ENCODE measurements at places on chromosomes 16 and 17.

- no peak for DNase-seq
Measured at GRCh38 chr16:70746040-70746707, 54.8 kb downstream of the VAC14 start.

DNA sequence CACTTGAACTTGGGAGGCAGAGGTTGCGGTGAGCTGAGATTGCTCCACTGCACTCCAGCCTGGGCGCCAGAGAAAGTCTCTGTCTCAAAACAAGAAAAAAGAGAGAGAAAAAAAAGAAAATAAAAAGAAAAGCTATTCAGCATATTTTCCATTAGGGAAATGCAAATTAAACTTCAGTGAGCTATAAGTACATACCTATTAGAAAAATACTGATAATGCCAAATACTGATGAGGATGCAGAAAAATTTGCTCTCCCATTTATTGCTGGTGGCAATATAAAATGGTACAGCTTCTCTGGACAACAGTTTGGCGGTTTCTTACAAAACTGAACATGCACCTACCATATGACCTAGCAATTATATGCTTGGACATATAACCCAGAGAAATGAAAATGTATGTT is 9.8 kb downstream of the KRT10 start:
- no peak for DNase-seq

- DNase-seq = no peak
Measured at GRCh38 chr16:4601036-4601863, 13.4 kb downstream of the UBALD1 start.

DNA sequence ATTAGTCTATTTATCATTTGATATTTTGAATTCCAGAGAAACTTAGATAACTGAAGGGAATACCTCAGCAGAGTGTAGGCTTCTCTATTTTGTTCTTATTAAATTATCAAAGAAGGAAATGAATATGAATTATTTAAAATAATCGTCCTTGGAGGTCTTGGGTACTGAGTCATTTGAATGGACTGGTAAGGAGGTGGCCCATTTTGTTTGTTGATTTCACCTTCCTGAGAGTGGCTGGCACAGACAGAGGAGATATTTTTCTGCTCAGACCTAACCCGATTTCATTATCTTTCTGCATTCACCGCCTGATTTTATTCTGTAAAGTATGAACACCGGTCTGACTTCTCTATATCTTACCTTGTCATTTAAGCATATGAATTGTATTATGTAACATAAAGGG is 88.0 kb downstream of the USP22 start:
- DNase-seq = no peak

GRCh38 chr16:87534030-87534653 is 41.3 kb upstream of the ZCCHC14 start:
- no peak for DNase-seq

GRCh38 chr17:44108440-44109311 is 14.8 kb downstream of the HDAC5 start:
- DNase-seq = no peak

- no peak for DNase-seq
Measured at GRCh38 chr16:4687416-4687815, 5.9 kb upstream of the NUDT16L1 start.

DNA sequence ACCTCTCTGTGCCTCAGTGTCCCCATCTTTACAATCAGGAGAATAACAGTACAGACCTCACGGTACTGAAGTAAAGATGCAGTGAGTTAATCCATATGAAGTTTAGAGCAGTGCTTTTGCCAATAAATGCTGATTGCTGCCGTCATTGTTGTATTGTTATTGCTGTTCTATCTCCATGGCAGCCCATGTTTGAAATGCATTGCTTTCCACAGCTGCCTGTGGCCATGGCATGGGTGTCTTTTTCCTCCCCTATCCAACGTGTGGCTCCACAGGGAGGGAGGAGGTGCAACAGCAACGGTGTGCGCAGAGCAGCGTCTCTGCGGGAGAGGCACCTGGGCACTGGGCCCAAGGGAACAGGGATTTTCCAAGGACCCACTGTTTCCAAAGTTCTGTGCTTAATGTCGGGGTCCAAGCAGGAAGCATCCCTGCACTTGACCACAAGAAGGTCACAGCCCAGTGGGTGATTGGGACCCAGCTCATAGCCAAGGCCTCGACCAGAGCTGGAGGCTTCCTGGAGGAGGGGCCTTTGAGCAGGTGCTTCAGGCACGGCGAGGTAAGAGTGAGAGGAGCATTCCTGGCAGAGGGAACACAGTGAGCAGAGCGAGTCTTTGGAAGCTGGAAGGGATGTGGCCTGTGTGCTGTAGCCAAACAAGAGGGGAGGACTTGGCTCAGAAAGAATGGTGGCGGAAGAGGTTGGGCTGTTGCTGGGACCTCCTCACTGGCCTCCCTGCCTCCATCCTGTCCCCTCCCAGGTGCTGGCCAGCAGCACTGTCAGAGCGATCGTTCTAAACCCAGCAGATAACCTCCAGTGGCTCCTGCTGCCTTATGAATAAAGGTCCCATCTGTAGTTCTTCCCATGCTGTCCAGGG is 3.9 kb downstream of the RAI1 start:
- DNase-seq = peak; percentile 51

DNA sequence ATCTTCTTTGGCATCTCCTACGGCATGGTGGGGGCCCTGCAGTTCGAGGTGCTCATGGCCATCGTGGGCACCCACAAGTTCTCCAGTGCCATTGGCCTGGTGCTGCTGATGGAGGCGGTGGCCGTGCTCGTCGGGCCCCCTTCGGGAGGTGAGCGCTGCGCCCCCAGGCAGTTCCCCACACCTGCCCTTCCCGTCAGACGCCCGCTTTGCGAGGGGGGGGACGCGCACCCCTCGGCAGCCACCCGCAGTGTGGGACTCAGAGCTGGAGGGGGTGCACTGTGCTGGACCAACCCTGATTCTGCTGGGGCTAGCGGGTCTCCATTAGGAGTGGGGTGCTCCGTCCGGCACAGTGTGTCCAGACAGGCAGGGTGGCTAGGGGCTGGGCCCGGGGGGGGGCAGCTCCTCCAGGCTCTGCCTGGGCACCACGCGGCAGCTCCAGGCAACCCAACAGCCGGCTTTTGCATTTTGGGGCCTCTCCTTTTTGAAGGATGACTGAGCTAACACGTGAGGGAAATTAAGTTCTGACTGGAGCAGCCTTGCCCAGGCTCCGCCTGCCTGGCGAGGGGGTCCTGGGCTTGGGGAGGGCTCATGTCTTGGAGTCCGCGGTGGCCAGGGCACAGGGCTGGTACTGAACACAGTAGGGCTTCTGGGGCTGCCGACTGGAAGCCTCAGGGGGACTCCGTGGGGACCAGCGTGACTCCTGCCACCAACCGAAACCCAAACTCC is 9.1 kb downstream of the SLC16A3 start:
- no peak for DNase-seq

GRCh38 chr16:54627616-54628015 is 303.0 kb upstream of the IRX5 start:
- no peak for DNase-seq

DNA sequence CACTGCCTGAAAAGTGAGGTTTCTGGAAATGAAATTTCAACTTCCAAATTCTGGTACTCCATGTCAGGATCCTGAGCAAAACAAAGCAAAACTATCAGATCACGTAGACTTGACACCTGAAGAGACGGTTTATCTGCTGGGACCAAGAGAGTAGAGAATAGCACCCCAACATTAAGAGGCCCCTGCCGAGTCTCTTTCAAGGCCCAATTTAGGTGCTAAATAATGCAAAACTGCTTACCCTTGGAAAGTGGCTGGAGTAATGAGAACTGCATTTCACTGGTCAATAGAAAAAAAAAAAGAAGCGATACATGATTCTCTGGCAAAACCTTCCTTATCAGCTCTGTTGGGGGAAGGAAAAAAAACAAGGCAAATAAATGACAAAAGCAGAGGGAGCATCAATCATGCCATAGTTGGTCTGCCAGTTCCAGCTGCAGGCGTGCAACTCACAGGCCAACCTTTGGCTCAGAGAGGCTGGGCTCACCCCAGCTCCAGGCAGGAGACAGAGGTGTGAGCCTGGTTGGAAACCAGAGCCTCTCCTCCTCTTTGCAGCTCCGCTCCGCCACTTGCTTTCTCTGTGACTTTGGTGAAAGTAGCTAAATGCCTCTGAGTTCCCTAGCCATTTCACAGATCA is 595.2 kb downstream of the TOX3 start:
- DNase-seq = peak; percentile 64

DNA sequence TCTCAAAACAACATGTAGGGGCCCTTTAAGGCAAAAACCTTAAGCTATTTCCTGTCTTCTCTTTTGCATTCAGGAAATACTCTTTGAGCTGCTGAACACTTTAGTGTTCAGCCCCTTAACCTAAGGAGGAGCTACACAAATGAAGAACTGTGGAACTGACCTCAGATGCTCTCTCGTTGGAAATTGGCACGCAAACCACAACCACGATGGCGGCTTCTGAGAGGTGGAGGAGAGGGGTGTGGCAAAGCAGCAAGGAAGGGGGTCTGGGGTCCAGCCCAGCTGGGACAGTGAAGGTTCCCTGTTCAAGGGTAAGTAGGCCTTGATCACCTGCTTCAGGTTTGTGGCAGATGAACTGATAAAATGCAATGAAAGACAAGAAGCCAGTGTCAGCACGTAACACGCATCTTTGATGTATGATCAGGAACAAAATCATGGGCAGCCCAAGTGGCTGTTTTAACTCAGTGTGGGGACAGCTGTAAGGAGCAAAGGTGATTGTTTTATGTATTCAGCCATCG is 291.6 kb upstream of the TNRC6C start:
- no peak for DNase-seq

DNA sequence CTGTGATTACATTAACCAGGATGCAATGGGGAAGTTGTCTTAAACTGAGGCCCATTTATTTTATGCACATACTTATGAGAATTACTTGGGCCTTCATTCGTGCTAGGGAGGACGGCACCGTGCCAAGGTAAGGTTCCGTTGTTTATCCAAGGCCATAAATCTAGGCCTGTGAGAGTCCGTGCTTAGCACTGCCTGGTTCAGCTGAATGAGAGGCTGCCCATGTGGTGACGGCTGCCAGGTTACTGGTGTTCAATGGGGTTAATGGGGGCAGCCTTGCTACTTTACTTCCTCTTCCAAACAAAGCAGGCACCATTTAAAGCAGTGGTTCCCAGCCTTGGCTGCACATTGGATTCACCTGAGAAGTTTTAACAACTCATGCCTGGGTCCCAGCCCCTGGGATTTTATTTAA is 135.1 kb upstream of the NOL11 start:
- DNase-seq = no peak

GRCh38 chr17:38557396-38557795 is 48.4 kb downstream of the SRCIN1 start:
- DNase-seq = no peak

DNA sequence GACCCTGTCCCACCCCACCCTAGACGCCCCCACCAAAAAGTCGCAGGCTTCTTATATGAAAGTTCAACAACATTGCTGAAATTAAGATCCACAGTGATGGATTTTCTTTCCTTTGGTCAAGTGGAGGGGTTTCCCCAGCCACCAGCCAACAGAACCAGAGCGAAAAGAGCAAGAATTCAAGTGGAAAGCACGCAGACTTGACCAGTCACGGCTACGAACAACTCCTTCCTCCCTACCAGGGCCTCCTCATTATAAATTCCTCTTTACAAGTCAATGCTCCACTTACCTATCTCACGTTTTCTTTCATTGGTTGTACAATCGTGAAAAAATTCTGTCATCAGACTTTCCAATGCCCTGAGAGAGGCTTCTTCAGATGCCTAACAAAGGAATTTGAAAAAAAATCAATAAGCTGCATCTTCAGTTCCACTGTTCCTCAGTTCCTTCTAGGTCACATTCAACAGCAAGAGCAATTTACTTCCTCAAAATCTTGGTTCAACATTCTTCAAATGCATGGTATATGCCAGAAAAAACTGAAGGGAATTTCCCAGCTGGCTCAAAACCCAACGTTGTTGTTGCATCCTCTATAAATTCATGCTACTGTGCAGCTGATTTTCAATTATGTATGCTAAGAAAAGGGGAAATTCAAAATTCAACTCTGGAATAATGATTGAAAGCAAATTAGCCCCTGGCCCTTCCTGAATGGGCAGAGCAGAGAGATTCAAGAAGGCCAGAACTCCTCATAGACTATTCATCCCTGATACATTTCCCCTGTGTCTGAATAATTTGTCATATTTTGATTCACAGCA is 30.9 kb downstream of the XPO6 start:
- DNase-seq = no peak

GRCh38 chr16:4415538-4416199 is 727 bp downstream of the CORO7 start:
- peak; percentile 69 for DNase-seq

GRCh38 chr17:32894245-32894644 is 17.3 kb upstream of the MYO1D start:
- no peak for DNase-seq

- no peak for DNase-seq
Measured at GRCh38 chr16:2791174-2791573, 3.8 kb upstream of the PRSS33 start.

DNA sequence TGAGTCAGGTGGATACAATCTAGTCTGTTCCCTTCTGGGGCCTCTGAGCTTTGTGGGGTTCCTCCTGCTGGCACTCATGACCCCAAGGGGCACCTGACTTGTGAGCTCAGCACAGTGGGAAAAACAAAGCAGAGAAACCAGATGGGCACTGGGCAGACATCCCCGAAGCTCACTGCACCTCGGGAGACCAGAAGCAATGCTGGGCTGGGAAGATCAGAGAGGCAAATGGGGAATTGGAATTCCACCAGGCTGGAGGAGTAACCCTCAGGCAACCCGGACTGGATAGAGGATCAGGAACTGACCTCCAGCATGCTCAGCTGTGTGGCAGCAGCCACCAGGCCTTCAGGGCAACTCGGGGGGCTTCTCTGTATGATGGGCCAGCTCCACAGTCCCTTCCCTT is 50.3 kb downstream of the ABCC12 start:
- DNase-seq = no peak

- peak; percentile 95 for DNase-seq
Measured at GRCh38 chr16:30615358-30616091, 5.3 kb upstream of the ZNF689 start.

- DNase-seq = no peak
Measured at GRCh38 chr17:52227926-52228325, 69.4 kb upstream of the CA10 start.

GRCh38 chr17:53462393-53462811 is 360.3 kb upstream of the KIF2B start:
- DNase-seq = no peak

- peak; percentile 45 for DNase-seq
Measured at GRCh38 chr16:72092832-72093447, 480 bp downstream of the TXNL4B start.

DNA sequence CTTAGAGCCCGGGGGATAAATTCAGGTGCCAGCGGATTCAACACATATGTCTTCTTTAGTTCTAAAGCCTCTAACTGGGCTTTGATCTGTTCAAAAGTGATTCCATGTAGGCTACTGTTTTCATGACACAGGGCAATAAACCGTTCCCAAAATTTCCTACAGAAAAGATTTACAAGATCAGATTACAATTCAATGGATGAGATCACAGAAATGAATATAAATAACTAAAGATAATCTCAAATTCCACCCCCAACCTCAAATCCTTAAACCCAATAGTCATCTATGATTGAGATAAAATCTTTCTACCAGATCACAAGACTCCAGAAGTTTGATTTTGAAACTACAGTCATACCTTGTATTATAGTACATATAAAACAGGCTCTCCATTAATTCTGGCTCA is 84.3 kb downstream of the CACNG1 start:
- no peak for DNase-seq

- DNase-seq = no peak
Measured at GRCh38 chr16:72807245-72807644, 240.7 kb downstream of the ZFHX3 start.

GRCh38 chr16:5523829-5524228 is 426.2 kb upstream of the EEF2KMT start:
- no peak for DNase-seq

- DNase-seq = peak; percentile 26
Measured at GRCh38 chr16:46607529-46607928, 13.7 kb downstream of the SHCBP1 start.

GRCh38 chr16:72884573-72884972 is 163.4 kb downstream of the ZFHX3 start:
- no peak for DNase-seq
